ENCODE measurements at places on chromosomes 3 and 15. TPM values are rescaled to one million over a fixed set of nuclear protein-coding genes. Genes with fewer than 3 reads are reported as not detected.

DNA sequence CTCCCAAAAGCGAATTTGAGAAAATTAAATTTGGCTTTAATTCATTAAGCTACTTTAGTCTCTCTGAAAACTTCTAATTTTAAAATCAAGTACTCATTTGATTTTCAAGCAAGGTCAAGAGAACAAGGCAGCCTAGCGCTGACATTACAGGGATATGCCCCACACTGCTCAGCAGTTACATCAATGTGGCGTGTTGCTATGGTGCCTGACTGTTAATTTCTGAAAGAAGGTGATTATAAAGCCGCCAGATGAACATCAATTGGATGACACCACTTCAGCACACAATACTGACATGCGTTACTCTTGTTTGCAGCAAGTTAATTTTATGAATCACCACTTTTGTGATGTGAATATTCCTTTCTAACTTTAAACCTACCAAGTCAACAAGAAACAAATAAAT lies 284.4 kb downstream of the FOXP1 start:
- H3K4me3 ChIP-seq, result no peak overlapping the region
- DNase-seq, result no peak
- no peak overlapping the region for H3K27ac ChIP-seq
- peaks cover 45% of the 10 kb centered on the region for H3K4me1 ChIP-seq
- H3K36me3 ChIP-seq, result peaks cover 25% of the 10 kb centered on the region

GRCh38 chr15:62975515-62975914 lies 67.0 kb upstream of the TPM1 start:
- H3K27ac ChIP-seq, result no peak overlapping the region
- H3K36me3 ChIP-seq, result no peaks in the 10 kb centered on the region
- no peak overlapping the region for H3K4me3 ChIP-seq
- H3K27me3 ChIP-seq, result no peaks in the 10 kb centered on the region
- H3K4me1 ChIP-seq, result peaks cover 27% of the 10 kb centered on the region

- no peaks in the 10 kb centered on the region for H3K27me3 ChIP-seq
- peaks cover 7% of the 10 kb centered on the region for H3K4me1 ChIP-seq
- no peak for DNase-seq
Observed at GRCh38 chr3:105402287-105402801, 35.6 kb downstream of the ALCAM start.

GRCh38 chr15:99275525-99276128 lies 24.3 kb downstream of the LRRC28 start:
- no peak overlapping the region for H3K27ac ChIP-seq
- no peaks in the 10 kb centered on the region for H3K36me3 ChIP-seq
- H3K4me3 ChIP-seq, result no peak overlapping the region
- DNase-seq, result no peak
- no peaks in the 10 kb centered on the region for H3K4me1 ChIP-seq
- no peaks in the 10 kb centered on the region for H3K27me3 ChIP-seq

The TTLL13 gene
- 0.58 TPM for total RNA-seq

DNA sequence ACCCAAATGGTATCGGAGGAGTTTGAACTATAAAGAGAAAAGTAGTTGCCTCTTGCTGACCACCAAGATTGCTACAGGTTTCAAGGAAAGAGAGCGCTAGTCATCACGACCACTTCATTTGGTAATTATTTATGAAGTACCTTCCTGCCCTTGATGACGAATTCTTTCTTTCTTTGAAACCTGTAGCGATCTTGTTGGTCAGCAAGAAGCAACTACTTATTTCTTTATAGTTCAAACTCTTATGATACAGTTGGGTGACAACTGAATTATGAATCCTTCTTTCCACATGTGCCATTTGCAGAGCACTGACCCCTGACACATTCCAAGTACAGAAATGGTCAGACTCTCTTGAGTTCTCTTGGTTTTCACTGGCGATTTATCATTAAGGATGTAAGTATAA lies 46.8 kb downstream of the THRB start:
- no peak overlapping the region for H3K4me3 ChIP-seq
- peaks cover under 1% of the 10 kb centered on the region for H3K36me3 ChIP-seq
- no peaks in the 10 kb centered on the region for H3K27me3 ChIP-seq
- H3K4me1 ChIP-seq, result peaks cover 8% of the 10 kb centered on the region

DNA sequence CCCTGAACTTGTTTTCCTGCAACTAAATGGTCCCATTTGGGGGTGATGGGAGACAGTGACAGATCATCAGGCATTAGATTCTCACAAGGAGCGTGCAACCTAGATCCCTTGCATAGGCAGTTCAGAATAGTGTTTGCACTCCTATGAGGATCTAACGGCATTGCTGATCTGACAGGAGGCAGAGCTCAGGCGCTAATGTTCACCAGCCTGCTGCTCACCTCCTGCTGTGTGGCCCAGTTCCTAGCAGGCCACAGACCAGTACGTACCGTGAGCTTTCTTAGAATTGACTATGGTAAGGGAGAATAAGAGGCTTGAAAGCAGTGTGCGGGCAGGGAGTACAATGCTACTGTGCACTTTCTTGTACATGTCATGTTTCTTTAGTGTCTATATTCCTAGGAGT lies 17.6 kb upstream of the PLA2G4E start:
- H3K4me1 ChIP-seq, result no peaks in the 10 kb centered on the region
- no peak for DNase-seq
- no peaks in the 10 kb centered on the region for H3K27me3 ChIP-seq

DNA sequence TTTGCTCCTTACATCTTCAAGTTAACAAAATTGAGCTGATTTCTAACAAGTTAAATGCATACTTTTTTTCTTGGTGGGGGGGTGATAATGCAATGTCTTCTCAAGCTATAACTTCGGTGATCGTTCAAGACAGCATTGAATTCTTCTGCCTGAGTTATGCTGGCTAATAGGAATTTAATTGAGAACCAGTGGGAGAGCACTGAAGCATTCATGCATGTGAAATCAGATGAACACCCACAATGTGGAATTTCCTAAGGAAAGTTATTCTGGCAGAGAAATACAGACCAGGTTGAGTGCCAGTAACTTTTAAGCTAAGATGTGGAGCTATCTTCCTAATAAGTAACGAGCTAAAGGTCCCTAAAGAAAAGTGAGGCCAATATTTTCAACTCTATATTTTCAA lies 3.0 kb downstream of the SPATA16 start:
- no peak overlapping the region for H3K4me3 ChIP-seq
- H3K4me1 ChIP-seq, result no peaks in the 10 kb centered on the region
- no peaks in the 10 kb centered on the region for H3K27me3 ChIP-seq
- no peaks in the 10 kb centered on the region for H3K36me3 ChIP-seq

- no peak for DNase-seq
- peaks cover 13% of the 10 kb centered on the region for H3K4me1 ChIP-seq
- no peak overlapping the region for H3K4me3 ChIP-seq
- H3K27ac ChIP-seq, result no peak overlapping the region
- no peaks in the 10 kb centered on the region for H3K27me3 ChIP-seq
- peaks cover 3% of the 10 kb centered on the region for H3K36me3 ChIP-seq
Observed at GRCh38 chr15:84871428-84871985, 13.0 kb upstream of the SLC28A1 start.

GRCh38 chr3:122021811-122022401 lies at the start of gene ILDR1:
TSS of gene ILDR1 (minus strand) at chr3:122022247. CDS start at chr3:122022077, 170 bp downstream.
- H3K4me1 ChIP-seq, result no peaks in the 10 kb centered on the region
- H3K36me3 ChIP-seq, result no peaks in the 10 kb centered on the region
- H3K27ac ChIP-seq, result peak within 1 kb of the TSS; percentile 27
- no peak for DNase-seq

The ACTC1 gene
- total RNA-seq, result 0.52 TPM

GRCh38 chr15:63858448-63858847 lies 24.7 kb upstream of the HERC1 start:
- H3K27ac ChIP-seq, result peak overlapping the region; percentile 83
- peaks cover 22% of the 10 kb centered on the region for H3K4me1 ChIP-seq
- no peak for DNase-seq
- H3K4me3 ChIP-seq, result no peak overlapping the region
- H3K27me3 ChIP-seq, result no peaks in the 10 kb centered on the region
- H3K36me3 ChIP-seq, result no peaks in the 10 kb centered on the region

The NPAP1 gene
- 0.12 TPM for total RNA-seq

GRCh38 chr3:3160826-3161225 lies 18.7 kb downstream of the CRBN start:
- H3K4me1 ChIP-seq, result no peaks in the 10 kb centered on the region
- no peaks in the 10 kb centered on the region for H3K27me3 ChIP-seq
- peaks cover 32% of the 10 kb centered on the region for H3K36me3 ChIP-seq
- H3K27ac ChIP-seq, result no peak overlapping the region
- H3K4me3 ChIP-seq, result no peak overlapping the region

The LRRIQ4 gene
- not detected for total RNA-seq

The CHST13 gene
- total RNA-seq, result 0.31 TPM

The PIF1 gene
- total RNA-seq, result 30.5 TPM

DNA sequence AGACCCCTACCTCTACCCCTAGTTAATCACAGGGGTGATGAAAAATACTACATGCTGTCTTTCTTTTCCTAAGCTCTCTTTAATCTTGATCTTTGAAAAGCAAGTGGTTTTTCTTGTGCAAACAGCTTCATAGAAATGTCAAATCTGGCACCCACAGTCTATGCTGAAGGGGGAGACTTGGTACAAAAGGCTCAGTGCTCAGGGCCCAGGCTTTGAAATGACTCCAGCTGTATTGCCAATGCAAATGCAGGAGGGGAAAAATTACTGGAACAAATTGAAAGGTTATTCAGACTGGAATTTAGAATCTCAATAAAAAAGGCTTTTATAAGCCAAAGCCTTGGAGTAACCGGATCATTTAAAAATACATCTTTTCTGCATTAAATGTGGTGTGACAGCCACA lies 223.9 kb downstream of the LRTM1 start:
- H3K27ac ChIP-seq, result no peak overlapping the region
- no peak for DNase-seq

The SI gene
- total RNA-seq, result 4.7 TPM

- H3K27me3 ChIP-seq, result peaks cover 12% of the 10 kb centered on the region
- peaks cover 5% of the 10 kb centered on the region for H3K4me1 ChIP-seq
- no peak for DNase-seq
- peak overlapping the region; percentile 93 for H3K27ac ChIP-seq
Observed at GRCh38 chr3:45387636-45388348, 584 bp upstream of the LARS2 start.

GRCh38 chr15:99131441-99132023 lies 26.7 kb downstream of the SYNM start:
- H3K27me3 ChIP-seq, result no peaks in the 10 kb centered on the region
- no peak overlapping the region for H3K27ac ChIP-seq
- peak; percentile 63 for DNase-seq
- H3K4me1 ChIP-seq, result peaks cover 21% of the 10 kb centered on the region
- no peak overlapping the region for H3K4me3 ChIP-seq
- peaks cover 29% of the 10 kb centered on the region for H3K36me3 ChIP-seq

DNA sequence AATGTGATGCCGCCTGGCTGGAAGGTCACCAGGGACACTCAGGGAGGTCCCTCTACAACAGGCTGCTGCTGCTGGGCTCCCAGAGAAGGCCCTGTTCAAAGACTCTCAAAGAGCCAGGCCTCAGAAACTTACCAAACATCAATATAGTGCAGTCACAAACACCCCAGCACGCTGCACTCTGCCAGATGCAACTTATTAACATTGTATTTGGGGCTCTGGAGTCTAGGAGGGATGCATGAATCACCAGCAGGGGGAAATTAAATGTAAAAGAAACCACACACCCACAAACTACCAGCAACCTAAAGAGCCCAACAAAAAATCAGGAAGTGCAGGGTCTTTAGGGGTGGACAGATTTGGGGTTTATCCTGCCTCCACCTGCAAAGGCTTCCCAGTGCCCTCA lies 74.6 kb upstream of the SPATA12 start:
- peaks cover 42% of the 10 kb centered on the region for H3K4me1 ChIP-seq
- no peak overlapping the region for H3K4me3 ChIP-seq
- H3K27ac ChIP-seq, result no peak overlapping the region
- H3K27me3 ChIP-seq, result peaks cover 8% of the 10 kb centered on the region
- DNase-seq, result no peak

Data from type B pancreatic cell (in vitro differentiated cells).